ENCODE measurements at places on chromosomes 4 and X.

DNA sequence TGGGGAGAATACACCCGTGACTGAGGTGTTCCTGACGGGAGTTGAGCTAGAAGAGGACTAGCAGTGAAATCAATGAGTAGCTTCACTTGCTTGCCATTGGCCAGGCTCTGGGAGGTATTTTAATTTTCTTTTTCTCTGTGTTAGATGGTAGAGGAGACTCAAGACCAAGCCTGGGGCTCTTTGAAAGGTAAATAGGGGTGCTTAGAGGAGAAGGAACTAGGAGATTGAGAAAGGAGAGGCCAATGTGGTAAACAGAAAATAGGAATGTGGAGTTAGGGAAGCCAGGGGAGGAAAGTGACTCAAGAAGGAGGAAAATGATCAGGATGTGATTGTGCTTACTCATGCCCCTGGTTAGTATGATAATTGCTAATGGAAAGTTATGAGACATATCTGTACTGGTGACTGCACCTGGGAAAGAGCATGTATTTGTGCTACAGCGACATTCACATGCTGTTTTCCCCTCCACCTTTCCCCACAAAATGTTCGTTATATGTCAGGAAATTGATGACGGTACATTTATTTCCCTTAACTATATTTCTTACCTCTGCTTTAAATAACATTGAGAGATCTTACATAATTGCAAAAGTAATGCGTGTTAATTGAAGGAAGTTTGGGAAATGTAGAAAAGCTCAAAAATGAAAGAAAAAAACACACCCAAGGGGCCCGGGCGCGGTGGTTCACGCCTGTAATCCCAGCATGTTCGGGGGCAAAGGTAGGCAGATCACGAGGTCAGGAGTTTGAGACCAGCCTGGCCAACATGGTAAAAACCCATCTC is 16.9 kb upstream of the LRBA start:
- DNase-seq = no peak

DNA sequence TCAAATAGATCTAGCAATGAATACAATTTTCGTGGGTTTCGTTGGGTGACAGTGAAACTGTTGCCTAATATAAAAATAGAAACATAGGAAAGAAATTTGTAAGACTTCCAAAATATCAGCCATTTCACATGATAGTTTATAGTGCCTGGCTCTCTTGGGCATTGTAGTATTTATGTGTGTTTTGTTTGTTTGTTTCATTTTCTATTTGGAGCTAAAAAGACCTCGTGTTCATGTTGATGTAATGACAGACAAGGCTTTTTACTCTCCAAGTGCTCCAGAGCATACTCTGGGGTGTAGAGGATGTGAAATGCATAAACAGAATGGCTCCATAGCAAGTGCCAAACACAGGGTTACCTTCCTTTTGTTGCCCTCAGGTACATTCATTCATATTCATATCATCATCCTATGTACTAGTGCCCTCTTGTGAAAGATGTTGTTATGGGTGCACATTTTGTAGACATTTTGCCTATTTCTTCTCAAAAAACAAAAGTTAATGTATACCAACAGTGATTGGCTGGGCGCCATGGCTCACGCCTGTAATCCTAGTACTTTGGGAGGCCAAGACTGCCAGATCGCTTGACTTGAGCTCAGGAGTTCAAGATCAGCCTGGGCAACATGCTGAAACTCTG is 100.7 kb upstream of the AMOT start:
- no peak for DNase-seq

- no peak for DNase-seq
Measured at GRCh38 chr4:43990963-43991362, 457.6 kb downstream of the KCTD8 start.

GRCh38 chr4:11455201-11455835 is 26.6 kb upstream of the HS3ST1 start:
- peak; percentile 82 for DNase-seq

DNA sequence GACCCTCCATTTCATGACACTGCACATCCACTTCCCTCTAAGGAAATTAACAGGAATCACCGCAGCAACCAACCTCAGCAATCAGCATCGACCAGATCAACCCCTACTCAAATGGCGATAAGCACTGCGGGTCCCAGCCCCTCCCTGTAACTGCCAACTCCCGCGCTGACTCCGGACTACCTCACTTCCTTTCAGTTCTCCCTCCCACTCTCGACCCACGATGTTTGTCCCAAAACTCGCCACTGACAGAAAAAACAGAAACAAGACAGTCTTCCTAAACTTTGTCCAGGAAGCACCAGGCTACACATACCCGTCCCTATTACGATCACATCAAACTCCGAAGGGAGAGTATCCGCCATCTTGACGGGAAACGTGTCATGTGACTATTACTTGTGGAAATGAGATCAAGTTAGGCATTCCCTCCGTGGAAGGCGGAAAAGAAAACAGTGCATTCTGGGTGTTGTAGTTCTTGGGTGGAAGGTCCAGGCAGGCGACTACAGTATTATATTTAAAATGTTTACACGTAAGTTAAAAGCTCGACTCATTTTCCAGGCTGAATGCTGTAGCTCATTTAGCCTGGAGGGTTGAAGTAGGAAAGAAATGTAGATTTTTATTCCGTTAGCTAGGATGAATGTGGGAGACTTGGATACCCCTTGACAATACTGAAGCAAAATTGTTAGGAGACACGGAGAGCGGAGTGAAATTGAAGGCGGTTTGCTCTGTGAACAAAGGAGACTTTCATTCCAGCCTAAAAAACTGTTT is at the start of gene CHM:
CHM (minus strand) TSS at position 385 of the 762 bp plus-strand sequence; CDS start at position 359, 26 bp downstream.
- no peak for DNase-seq

GRCh38 chr4:72555377-72555831 is 13.6 kb downstream of the ADAMTS3 start:
- no peak for DNase-seq

DNA sequence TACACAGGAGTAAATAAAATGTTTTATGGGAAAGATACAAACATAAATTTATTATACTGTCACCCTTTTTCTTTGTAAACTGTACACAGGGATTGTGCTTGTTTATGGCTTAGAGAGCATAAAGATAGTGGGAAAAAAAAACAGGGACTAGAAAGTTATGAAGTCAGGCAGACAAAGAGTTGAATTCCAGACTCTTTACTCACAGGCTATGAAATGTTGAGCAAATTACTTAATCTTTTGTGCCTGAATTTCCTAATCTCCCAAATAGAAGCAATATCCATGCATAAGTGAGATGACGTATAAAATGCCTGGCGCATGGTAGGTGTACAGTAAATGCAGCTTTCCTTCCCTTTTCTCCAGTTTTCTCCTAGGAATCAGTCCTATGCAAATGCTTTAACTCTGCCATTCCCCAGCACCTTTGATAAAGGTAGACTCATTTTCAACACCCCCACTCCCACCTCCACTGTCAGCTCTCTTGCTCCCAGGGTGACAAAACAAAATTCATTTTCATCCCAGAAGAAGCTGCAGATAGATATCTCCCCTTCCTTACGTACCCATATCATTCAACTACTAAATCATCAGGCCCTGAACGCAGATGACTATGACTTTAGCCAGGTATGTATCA is 44.5 kb upstream of the BTC start:
- DNase-seq = no peak

DNA sequence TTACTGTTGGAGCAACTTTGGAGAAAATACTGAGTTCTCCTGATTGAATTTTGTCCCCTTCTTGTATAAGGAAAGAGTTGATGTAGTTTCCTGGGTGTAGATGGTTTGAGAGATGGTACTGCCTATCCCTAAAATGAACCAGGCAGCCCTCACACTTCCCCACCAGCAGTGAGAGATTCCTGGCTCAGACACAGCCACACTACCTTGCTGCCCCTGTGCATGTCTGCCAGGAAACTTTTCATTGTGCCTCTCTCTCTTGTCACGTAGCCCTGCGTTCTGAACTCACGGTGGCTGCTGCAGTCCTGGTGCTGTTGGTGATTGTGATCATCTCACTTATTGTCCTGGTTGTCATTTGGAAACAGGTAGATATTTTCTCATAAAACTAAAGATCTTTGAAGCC is 45.2 kb downstream of the PDGFRA start:
- no peak for DNase-seq

- no peak for DNase-seq
Measured at GRCh38 chr4:177177541-177178081, 132.1 kb upstream of the NEIL3 start.

DNA sequence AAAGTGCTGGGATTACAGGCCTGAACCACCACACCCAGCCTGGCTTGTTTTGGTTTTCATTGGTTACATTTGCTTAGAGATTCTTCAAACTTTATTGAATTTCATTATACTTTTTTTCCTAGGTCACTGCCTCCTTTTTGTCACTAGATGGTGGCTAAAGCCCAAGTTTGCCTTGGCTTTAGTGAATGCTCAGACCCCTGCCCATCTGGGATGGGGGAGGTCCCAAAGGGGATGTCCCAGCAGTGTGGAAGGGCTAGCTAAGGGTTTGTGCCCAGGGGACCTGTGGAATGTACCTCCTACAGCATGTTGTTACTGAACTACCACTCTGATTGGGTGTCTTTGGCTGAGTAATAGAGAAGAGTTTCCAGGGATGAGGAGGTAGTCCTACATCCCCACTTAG is 58.4 kb downstream of the CEP135 start:
- no peak for DNase-seq

DNA sequence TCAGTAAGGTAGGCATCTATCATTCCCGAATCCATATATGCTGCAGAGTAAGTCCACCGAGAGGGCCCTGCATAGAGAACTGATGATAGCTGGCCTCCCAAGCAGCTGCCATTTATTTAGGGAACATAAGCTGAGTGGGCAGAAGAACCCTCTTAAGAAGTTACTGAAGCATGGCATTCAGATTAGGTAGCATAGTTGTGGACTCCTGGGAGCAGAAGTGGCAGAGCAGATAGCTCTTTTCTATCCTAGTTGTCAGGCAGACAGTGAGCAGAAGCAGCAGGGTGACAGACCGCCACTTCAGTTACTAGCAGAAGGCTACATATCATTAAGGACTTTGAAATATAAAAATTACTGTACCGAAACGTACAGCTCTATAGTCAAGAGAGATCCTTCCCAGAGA is 454.7 kb downstream of the PPP4R3C start:
- DNase-seq = peak; percentile 30

- DNase-seq = no peak
Measured at GRCh38 chr4:88102026-88102425, 56.4 kb downstream of the ABCG2 start.

DNA sequence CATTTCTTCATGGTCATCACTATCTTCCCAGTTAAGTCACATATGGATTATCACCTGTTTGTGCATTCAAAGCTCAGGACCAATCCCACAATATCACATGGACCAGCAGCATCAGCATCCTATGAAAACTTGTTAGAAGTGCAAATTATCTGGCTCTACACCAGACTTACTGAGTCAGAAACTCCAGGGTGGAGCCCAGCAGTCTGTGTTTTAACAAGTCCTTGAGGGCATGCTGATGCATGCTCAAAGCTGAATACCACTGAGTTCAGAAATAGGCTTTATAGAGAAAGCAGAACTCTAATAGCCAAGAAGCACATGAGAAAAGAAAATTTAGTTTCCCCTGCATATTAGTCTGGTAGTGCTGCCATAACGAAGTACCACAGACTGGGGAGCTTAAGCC is 62.4 kb upstream of the GABRQ start:
- no peak for DNase-seq

- no peak for DNase-seq
Measured at GRCh38 chr4:111761531-111761930, 383.7 kb upstream of the FAM241A start.

All from NCI-H187 treated with DMSO at 0.1 percent for 48 hours (cell line).